Fibroblast of skin of left quadriceps (primary cell): ENCODE measurements at places on chromosomes 3 and 15.

- DNase-seq, result no peak
These were observed 14.6 kb downstream of the PCNP start for GRCh38 chr3:101588616-101589015.

DNA sequence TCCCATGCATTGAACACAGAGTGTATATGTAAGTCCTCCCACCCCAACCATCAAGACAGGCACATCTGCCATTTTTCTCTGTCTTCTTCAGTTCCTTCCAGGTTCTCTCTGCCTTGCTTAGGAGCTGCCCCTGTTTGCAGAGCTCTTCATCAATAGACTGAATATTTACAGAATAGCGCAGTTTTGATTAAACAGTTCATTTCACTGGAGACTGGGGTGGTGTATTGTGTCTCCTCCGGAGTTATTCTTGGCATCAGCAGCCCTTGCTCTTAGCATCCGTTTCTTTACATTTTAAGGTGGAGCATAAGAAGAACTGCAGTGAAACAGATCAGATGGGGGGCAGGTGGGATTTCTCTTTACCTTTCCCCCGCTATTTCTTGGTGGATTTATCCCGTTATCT is 87.7 kb downstream of the LIPC start:
- no peak for DNase-seq

GRCh38 chr15:42876224-42876623 is 44.4 kb downstream of the TTBK2 start:
- no peak for DNase-seq

GRCh38 chr15:82048811-82049210 is 3.0 kb upstream of the MEX3B start:
- no peak for DNase-seq

GRCh38 chr3:16300881-16301359 is 35.9 kb downstream of the OXNAD1 start:
- no peak for DNase-seq

DNA sequence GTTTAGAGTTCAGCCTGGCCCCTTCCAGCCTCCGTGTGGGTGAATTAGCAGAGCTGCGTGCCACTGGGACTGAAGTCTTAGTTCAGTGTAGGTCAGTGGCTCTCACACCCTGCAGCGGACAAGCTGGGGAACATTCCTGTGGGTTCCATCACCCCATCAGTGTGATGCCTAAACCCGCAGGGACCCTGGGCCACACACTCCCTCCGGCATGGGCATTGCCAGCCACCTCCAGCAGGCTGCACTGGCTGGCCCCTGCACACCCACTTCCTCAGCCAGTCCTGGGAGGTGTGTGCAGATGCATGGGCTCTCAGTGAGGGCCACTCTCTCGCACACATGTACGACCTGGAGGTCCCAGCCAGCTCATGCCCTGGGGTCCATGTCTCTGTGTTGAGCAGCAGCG is 32.1 kb upstream of the TOPBP1 start:
- no peak for DNase-seq

DNA sequence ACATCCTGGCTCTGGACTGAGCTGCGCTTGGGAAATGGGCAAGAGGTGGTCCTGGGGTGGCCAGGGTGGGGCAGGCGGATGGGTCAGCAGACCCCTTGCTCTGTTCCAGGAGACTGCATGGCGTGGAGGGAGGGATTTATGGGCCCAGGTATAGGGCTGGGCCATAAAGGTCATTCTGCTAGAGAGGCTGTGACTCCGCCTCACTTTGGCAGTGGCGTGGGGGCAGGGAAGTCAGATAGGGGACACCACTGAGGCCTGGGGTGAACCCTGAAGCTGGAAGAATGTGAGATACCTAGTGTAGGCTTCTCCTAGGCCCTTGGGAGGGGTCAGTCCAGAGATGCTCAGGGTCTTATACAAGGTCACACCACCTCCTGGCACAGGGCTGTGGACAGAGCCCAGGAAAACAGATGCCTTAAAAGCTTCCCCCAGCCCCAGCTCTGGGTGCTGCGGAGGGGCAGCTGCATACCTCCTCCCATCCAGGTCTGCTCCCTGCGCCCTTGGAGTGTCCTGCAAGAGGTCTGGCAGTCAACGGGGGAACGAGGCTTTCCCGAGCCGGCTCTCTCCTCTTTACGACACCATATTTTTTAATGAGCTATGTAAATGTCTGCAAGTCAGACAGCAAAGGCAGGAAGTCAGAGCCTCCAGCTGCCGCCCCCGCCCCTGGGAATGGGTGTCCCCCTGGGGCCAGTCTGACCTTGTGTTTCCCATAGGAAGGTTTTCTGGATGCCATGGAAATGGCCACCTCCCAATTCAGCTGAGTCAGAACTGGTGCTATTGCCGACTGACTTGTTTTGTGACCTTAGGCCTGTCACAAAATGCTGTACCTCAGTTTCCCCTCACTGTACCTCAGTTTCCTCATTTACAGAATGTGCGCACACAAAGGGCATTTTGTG is 26.3 kb downstream of the LINGO1 start:
- no peak for DNase-seq

DNA sequence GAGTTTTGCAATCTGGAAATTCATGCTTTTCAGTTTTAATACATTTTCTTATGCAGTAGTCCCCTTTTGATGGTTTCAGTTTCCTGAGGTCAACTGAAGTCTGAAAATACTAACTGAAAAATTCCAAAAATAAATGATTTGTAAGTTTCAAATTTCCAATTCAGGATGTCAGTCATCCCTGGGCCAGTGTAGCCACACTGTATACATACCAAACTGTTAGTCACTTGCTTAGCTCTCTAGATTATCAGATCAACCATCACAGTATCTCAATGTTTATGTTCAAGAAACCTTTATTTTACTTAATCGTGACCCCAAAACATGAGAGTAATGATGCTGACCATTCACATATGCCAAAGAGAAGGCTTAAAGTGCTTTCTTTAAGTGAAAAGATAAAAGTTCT is 715.5 kb downstream of the GBE1 start:
- no peak for DNase-seq

GRCh38 chr3:105730801-105731354 is 137.9 kb downstream of the CBLB start:
- no peak for DNase-seq
